ENCODE measurements at places on chromosomes 3 and 15.

- no peak for DNase-seq
Observed at GRCh38 chr15:64249406-64249805, 86.6 kb upstream of the PPIB start.

DNA sequence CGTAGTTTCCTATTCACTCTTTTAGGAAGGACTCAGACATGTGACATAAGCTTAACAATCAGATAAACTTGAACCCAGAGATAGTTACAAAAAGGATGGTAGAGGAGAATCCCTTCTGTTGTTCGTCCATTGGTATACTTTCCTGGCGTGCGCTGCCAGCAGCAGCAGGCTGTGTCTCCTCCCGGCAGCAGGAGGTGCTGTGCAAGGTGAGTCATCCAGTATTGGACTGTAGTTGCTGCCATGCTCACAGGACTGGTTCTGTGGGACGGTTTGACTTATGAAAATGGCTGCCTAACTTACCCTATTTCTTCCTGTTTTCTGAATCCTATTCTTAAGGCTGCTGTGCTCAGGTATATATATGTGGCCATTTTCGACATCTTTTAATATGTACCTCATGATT, 253.4 kb upstream of the LRRC3B start:
- DNase-seq, result no peak

DNA sequence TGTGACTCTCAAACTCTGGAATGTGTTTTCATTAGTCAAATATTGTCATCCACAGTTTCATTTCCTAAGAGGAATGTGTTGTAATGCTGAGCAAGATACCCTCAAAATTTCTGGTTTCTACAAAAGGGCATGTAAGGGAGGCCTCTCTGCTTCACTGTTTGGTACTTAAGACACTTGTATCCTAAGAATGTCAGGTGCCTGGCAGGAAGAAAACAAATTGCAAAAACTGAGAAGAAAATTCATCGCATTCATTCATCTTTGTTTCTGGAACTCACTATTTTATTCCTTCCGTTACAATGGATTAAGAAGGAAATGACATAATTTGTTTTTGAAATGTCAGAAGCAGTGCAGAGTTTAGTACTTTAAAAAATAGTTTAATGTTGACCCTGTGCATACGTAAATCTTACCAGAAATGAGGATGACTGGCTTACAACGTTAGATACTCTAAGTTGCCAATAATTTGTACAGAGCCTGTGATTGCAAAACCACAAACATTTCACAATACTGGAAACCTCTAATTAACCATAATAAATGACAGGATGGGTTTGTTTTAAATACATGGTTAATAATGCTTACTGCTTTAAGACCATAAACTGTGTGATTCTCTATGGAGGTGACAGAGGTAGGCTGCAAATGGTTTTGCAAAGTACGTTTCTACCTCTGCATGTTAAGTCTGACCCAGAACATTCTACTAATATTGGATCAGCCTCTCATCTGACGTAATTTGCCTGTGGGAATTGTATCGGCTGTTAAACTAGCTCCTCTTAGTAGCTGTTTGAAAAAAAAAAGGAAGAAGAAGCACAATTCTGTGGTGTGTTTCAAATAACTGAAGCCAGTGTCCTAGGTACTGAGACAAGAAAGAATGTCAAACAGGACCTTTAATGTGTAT, 477.8 kb downstream of the RBMS3 start:
- no peak for DNase-seq

GRCh38 chr3:166697495-166697894, 682.6 kb downstream of the ZBBX start:
- no peak for DNase-seq

- no peak for DNase-seq
Observed at GRCh38 chr15:70036585-70037291, 61.0 kb downstream of the TLE3 start.

All from ecto neural progenitor cell (in vitro differentiated cells).